ENCODE measurements at places on chromosomes 12 and 14.

GRCh38 chr14:63949696-63950095, 96.9 kb downstream of the SYNE2 start:
- DNase-seq: no peak

DNA sequence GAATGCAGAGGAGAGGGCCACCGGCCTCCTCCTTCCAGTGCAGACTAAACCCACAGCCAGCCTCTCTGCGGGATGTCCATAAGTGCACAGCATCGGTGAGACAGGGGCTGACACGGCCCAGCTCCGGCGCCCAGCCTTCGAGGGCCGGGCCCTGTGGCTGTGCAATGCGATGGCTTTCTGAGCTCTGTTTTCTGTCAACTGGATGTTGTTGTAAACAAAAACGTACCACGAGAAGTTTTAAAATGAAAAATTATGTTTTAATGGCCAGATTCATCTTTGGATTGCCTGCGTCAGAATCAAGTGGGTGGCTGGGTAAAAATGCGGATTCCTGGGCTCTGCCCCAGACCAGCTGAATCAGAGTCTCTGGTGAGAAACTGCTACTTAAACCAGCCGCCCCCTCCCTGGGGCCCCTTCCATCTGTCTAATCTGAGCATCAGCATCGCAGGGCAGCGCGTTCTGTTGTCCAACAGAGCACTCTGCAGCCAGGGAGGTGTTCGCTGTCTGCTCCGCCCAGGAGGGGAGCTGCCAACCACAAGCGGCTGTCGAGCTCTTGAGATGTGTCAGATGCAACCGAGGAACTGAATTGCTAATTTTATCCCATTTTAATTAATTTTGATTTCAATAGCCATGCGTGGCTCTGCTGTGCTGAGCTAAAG, 133.4 kb downstream of the RFLNA start:
- peak; percentile 70 for DNase-seq

- peak; percentile 6 for DNase-seq
These were observed 855.3 kb downstream of the DIO2 start for GRCh38 chr14:79356040-79356439.

DNA sequence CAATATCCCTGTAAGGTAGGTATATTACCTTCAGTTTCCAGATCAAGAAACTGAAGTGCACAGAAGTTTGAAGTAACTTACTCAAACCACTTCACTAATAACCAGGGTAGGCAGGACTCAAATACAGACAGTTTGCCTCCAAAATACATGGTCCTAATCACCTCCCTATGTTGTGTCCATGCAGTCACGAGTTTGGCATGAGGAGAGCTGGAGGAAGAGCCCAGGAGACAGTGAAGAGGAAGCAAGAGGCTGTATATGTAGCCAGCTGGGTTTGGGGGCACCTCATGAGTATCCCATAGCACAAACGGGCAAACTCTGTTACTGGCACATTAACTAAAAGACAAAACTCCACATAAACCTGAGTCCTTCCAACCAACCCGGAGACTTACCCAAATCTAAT, 79.2 kb downstream of the DUSP16 start:
- DNase-seq: peak; percentile 27

- DNase-seq: no peak
These were observed 160.0 kb downstream of the ADGRD1 start for GRCh38 chr12:131113568-131114270.

DNA sequence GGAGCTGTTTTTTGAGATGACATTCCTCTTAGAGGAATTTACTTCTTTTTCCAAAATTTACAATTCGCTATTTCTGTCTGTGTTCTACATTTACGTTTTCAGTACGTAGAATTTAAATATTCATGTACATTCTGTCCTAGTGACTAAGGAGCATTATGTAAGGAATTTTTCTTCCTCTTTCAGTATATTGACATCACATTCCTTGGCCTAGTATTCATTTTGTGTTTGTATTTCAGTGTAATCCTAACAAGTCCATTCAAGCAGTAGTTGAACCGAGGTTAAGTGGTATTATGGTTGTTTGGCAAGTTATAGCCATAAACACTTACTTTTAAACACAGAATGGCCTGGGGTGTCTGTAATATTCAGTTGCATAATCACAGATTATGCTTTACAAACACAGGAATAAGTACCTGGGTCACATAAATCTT, 465.2 kb downstream of the PCNX1 start:
- no peak for DNase-seq

GRCh38 chr12:58670623-58671022, 249.7 kb downstream of the LRIG3 start:
- DNase-seq: no peak

GRCh38 chr12:13211191-13211858, 14.8 kb downstream of the EMP1 start:
- DNase-seq: no peak

GRCh38 chr12:125683748-125684381, 618.6 kb downstream of the AACS start:
- no peak for DNase-seq

GRCh38 chr12:53330671-53331070, 5.5 kb downstream of the SP7 start:
- DNase-seq: no peak

GRCh38 chr12:131041968-131042833, 88.5 kb downstream of the ADGRD1 start:
- DNase-seq: no peak

GRCh38 chr12:130555628-130556485, 160.2 kb downstream of the RIMBP2 start:
- DNase-seq: peak; percentile 72

GRCh38 chr12:69886109-69886508, 61.1 kb downstream of the MYRFL start:
- DNase-seq: no peak

- peak; percentile 19 for DNase-seq
These were observed 81.7 kb downstream of the PRKAB1 start for GRCh38 chr12:119749666-119750065.

DNA sequence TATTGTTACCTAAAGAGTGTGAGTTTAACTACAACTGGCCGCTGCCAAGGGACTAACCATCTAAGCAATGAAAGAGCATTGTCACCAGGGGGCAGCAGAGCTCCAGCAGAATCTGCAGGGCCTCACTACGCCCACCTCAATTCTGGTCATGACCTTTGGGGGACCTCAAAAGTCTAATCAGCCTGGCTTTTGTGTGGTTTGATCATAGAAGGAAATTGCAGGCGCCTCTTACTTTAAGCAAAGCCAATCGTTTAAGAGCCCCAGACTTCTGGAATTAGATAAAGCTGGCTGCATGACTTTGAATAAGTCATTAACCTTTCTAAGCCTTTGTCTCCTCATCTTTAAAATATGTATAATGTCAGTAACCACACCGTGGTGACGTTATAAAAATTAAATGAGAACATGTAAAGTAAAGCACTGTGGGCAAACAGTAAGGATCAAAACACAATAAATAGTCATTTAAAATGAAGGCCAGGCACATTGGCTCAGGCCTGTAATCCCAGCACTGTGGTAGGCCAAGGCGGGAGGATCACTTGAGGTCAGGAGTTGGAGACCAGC, 58.6 kb downstream of the TBX3 start:
- peak; percentile 7 for DNase-seq

GRCh38 chr12:97982684-97983083, 520.1 kb downstream of the RMST start:
- no peak for DNase-seq

DNA sequence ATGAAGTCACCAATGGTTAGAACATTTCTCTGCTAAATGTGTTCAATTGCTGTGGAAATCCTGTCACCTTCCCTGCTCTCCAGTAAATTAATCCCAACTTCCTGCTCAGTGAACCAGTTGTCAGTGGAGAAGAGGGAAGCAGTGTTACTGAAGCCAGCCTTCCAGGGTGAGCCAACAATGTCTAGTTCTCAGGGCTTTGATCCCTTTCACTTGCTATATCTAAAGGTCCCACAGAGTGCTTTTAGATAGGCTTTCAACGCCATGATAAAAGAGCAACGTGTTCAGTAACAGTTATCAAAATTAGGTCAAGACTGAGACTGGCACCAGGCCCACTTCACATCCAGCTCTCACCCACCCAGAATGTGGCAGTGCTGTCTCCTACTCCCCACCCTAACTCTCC, 139.7 kb downstream of the KCNH5 start:
- DNase-seq: no peak

DNA sequence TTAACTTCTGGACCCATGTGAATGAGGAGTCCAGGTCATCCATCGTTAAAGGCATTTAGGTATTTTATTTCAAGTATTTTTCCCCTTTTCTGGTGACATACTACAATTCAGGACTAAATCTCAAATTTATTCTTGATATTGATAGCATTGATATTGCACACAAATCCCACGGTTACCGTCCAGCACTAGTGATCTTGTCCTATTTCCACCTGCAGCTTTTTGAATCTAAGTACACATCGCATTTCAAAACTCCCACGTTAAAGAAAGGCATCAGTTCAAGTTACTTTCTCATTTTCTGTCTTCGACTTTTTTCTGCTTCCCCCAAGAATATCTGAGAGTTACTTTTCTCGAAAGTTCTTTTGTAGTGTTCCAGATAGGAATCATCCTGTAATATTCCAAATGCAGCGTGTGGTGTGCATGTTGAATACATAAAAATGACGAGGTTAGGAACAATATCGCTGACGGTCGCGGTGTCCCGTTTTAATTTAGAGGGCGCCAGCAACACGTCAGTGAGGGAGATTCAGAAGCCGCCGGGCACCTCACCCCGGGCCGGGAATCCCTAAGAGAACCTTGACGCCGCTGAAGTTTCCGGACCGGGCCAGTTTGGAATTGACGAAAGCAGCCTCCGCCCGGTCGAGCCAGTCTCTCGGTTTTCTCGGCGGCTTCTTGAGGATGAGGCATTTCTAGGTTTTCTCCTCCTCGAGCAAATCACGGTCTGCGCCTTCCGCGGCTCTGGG, 569 bp upstream of the RGS6 start:
- peak; percentile 24 for DNase-seq

DNA sequence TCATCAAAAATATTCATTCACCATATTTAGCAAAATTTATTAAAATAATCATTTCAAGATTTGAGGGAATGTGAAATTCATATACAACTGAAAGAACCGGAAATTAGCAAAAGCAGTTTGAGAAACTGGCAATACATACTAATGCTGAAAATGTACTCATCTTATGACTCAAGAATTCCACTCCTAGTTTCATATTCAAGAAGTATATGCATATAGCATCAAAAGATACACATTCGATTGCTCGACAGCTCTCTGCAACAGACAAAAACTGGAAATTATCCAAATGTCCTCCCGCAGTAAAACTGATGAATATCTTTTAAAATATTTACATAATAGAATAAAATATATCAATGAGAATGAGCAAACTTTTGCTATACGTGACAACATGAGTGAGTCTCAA, 189.2 kb upstream of the MGAT4C start:
- DNase-seq: no peak

DNA sequence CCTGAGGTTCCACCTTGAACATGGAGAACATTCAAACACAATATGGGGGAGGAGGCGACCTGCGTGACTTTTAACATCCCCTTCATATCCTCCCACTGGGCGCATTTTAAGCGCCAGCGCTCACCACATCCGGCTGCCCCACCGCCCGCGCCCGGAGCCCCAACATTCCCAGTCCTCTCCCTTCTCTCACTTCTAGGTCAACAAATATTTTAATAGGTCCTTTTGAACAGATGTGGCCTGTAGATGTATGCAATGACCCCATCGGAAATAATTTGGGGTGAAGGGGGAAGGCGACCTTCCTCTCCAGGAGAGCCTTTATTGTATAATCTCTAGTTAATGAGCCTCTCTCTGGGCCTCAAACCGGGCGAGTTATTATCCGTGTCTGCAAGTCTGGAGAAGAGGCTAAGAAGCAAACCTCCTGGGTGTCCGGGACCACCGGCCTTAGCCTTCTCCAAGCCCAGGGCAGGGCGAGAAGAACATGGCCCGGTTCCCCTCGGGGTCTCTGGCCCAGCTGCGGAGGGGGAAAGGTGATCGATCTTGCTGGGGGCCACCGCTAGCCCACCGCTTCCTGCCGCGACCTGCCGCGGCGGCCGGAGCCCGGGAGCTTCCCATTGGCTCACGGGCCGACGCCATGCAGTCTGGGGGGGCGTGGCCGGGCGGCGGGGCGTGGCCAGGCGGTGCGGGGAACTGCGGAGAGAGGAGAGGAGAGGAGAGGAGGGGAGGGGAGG, 83.2 kb upstream of the HMGA2 start:
- DNase-seq: peak; percentile 55

- DNase-seq: no peak
These were observed 11.5 kb upstream of the IFI27 start for GRCh38 chr14:94099006-94099405.

- peak; percentile 58 for DNase-seq
These were observed 14.7 kb downstream of the ZNF641 start for GRCh38 chr12:48336061-48336460.

DNA sequence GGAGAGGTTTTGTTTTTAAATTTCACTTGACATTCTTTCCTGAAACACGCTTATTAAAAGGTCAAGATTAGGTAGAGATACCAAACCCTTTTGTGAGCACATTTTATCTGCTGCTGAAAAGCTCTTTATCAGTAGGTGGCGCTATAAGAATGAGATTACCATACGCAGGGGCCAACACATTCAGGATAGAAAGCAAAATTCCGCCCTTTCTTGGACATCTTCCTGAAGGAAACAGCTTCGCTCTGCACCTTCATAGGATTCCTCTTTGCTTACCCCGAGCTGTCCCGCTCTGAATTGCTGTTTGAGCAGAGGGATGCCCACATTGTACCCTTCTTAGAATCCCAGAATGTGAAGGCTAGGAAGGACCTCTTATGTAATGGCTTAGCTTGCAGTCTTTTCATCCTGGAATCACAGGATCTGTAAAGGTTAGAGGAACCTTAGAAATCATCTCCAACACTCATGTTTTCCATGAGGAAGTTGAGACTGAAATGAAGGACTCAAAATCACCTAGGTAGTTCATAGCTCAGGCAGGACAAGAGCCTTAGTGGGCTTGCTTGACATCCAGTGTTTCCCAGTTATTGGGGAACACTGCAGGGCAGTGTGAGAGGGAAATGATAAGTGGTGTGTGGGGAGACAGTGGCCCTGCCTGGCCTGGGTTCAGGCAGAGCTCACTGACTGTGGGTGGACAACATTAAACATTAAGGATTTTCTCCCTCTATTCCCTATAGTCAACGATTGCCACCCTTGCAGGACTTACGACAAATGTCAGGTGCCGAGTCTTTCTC, 38.7 kb upstream of the CRY1 start:
- peak; percentile 72 for DNase-seq

DNA sequence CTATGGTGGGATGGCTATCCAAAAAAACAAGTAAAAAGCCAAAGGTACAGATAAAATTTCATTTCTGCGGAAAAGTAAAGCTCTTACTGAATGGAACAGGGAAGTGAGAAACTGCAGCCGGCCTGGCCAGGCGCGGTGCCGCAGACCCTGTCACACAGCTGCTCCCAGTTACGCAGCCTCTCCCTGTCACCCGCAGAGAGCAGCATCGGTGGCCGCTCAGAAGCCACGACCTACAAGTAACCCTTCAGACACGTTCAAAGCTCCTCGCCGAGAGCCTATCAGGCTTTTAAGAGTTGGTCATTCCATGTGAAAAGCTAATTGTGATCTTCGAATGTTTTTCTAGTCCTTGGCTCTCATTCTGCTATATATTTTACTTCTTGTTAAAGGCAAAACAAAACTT, 11.0 kb upstream of the ANKLE2 start:
- peak; percentile 50 for DNase-seq
